ENCODE measurements at places on chromosomes 5 and 9. TPM values are rescaled to one million over a fixed set of nuclear protein-coding genes. Genes with fewer than 3 reads are reported as not detected.

PCDHGA6 gene
- 0.76 TPM for total RNA-seq

FAM81B gene
- not detected for total RNA-seq

CCNI2 gene
- total RNA-seq: not detected

SLC6A18 gene
- total RNA-seq: not detected

AMBP gene
- 0.15 TPM for total RNA-seq

TAS2R1 gene
- total RNA-seq: not detected

EQTN gene
- not detected for total RNA-seq

SPATA9 gene
- total RNA-seq: not detected

STPG3 gene
- not detected for total RNA-seq

TMEM232 gene
- 1.5 TPM for total RNA-seq

PCA3 gene
- total RNA-seq: under 0.01 TPM

GNA14 gene
- total RNA-seq: 8.4 TPM

PRRT1B gene
- total RNA-seq: not detected

PELO gene
- 16.7 TPM for total RNA-seq

HAVCR2 gene
- total RNA-seq: 0.15 TPM
